ENCODE measurements at places on chromosomes 11 and 22.

DNA sequence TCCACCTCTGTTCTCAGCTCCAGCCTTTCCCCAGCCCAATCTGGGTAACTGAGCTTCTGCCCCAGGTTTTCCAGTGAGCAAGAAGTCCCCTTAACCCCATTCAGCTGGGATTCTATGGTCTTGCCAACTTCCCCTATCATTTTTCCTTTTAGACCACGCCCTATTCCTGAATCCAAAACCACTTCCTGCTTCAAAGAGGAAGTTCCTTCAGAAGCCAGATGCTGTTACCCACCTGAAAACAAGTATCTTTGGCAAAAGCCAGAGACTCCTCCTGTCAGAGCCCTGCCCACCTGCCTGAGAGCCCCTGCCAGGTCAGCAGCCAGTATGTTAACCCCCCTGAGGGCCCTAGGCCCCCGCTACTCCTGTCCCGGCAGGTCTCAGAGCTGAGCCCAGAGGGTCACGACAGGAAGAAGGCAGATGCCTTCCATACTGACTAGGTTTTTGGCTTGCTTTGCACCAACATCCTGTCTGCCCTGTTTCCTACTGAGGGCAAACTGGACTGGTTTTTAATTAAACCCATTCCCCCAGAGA, 20.3 kb upstream of the MICAL2 start:
- DNase-seq, result no peak

GRCh38 chr11:6568191-6568918, 35.1 kb downstream of the RRP8 start:
- no peak for DNase-seq

GRCh38 chr22:29330753-29331152, 15.3 kb upstream of the RASL10A start:
- DNase-seq, result no peak

DNA sequence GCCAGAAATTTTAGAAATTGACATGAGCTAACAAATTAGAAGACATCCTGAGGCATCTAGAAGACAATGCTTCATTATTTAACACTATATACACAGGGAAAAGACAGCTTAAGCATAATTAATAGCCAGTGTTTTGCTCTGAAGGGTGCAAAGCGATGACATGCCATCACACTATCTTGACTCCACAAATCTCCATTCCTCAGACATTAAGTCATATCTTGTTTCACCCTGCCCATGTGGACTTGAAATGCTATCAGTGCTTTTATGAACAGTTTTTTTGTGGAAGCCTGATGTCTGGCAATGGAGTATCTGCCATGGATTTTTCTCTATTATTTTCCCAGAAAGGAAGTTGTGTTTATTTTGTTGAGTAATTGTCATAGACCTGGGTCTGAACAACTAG, 2.3 kb downstream of the CARD18 start:
- DNase-seq, result no peak

DNA sequence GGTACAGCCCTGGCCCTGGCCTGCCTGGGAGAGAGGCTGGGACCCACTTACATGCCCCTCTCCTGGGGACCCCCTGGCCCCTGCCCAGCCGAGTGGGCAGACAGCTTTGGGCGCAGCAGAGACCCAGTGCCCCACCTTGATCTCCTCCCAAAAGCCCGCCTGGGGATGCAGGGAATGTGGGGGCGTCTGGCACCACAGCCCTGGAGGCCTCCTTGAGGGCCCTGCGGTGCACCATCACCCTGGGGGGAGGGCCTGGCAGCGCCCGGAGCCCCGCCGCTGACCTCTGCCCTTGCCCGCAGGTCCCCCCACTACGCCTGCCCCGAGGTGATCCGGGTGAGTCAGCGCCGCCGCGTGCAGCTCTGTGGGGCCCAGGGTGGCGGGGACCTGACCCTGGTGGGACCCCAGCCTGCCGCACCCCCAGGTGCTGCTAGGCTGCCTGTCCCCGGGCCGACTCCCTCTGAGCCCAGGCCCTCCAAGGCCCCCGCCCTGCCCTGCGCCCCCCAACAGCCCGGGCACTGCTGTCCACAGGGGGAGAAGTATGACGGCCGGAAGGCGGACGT, 43.7 kb downstream of the MOB2 start:
- no peak for DNase-seq

DNA sequence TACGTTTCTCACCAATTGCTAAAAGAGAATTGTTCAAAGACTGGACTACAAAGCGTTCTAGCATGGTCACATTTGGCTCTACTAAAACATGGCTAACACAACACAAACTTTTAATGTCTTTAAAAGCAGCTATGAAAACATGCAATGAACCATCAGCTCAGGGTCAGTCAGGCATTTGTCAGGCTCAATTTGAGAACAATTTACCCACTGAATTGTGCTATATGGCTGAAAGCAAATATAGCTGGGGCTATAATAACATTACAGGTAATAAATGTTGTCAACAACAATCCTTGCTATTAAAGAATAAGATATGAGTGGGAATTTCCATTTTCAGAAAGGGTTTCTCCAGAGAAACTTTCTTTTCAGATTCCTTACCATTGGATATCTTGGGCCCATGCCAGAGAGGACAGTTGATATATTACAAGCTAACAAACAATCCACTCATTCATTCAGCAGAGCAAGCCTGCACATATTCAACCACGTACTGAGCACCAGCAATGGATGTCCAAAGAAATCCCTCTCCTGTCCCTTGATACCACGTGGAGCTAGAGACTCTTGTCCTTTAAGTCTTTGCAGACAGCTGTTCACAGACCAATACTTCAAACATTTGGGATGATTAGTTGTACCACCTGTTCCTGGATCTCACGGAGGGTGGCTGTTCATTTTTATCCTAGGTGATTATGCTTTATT, 82.5 kb upstream of the DDI1 start:
- DNase-seq, result no peak

DNA sequence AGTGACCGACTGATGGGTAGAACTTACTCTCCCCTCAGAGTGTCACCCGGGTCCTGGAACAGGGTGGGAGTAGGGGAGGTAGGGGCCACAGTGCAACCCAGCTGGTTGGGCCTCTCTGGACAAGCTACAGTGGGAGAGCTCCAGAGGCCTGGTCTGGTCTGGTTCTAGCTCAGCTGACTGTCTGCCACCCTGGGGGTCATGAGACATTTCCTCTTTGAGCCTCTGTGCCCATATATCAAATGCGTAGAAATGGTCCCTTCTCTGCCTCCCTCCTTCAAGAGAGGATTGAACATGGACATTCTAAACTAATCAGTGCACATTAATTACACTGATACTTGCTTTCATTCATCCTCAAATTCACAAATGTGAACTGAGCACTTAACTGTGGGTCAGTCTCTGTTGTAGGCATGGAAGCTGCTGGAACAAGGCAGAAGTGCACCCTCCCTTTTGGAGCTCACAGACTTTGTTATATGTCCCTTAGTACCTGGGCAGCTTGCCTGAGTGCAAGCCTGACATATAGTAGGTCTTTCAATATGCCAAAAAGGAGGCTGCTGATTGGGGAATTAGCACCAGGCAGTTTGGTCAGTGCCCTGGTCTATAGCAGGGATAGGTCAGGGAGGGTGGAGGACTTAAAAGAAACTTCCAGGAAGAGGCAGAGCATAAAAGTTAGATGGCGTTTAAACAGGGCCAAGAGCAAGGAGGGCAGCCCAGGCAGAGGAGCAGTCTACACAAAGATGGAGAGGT, 25.7 kb downstream of the ARHGEF17 start:
- DNase-seq, result no peak
